ENCODE measurements at places on chromosomes 16 and 17.
A peak's percentile ranks its signal among the peaks of the same experiment; 100 is the strongest.

DNA sequence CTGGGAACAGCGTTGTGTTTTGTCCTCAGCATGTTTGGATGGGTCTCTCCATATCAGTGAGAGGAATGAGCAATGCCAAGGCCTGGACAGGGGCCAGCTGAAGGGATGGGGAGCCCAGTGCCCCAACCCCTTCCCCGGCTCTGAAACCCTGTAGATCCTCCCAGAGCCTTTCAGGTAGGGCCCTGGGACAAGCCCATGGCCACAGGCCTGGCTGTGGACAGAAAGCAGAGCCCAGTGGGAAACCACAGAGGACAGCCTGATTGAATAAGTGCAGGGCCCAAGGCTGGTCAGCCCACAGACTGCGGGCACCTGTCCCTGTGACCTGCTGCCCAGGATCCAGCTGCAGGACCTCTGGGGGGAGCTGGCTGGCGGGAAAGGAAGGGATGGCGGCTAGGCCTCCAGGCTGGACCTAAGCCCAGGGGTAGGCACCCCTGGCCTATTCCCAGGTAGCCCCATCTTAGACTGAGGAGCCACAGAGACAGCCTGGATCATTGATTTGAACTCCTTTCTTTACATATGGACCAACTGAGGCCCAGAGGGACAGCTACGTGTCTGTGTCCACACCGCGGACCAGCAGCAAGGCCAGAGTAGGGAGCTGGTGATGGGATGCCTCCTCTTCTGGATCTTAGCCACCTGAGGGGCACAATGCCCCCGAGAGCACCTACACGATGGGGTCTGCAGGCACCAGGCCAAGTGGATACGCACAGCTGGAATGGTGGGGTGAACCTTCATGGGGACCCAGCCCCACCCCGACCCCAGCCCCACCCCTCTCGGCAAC, 1.3 kb downstream of the CCDC102A start:
- no peak for DNase-seq

DNA sequence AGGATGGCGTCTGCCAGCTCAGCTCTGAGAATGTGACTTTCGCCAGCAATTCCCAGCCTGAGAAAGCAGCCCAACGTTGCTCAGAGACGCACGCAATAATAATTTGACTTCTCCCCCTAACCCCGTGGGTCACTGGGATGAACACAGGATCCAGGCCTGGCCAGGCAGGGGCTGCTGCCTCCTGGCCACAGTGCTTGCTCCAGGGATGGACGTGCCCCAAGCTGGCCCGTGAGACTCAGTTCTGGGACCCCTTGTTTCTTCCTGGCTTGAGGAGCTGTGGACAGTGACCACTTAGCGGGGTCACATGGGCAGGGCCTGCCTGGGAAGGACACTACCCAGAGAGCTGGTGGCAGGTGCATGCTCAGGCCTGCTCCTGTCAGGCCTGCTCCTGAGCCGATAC, 13.5 kb upstream of the DPEP1 start:
- DNase-seq, result no peak

DNA sequence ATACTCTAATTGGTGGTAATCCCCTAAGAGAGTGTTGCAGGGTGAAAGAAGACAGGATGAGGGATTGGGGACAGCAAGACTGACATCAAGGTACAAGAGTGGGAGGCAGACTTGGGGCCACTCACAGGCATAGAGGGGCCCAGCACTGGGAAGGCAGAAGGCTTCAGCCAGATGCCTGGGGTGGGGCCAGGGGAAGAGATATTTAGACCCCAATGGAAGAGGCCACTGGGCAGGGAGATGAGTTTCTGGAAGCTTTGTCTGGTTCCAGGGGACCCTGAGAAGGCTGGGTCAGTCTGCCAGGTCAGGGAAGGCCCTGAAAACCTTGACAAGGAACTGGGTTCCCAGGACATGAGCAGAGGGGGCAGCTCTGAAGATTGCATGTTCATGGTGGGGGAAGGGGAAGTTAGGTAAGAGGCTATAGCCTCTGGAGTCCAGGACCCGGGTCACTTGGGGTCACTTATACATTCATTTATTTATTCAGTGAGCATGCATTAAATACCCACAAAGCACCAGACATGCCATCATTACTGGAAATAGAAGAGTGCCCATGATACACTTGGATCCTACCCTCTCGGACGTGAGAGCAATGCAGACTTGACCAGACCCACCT, 92.9 kb downstream of the TMEM132E start:
- no peak for DNase-seq

DNA sequence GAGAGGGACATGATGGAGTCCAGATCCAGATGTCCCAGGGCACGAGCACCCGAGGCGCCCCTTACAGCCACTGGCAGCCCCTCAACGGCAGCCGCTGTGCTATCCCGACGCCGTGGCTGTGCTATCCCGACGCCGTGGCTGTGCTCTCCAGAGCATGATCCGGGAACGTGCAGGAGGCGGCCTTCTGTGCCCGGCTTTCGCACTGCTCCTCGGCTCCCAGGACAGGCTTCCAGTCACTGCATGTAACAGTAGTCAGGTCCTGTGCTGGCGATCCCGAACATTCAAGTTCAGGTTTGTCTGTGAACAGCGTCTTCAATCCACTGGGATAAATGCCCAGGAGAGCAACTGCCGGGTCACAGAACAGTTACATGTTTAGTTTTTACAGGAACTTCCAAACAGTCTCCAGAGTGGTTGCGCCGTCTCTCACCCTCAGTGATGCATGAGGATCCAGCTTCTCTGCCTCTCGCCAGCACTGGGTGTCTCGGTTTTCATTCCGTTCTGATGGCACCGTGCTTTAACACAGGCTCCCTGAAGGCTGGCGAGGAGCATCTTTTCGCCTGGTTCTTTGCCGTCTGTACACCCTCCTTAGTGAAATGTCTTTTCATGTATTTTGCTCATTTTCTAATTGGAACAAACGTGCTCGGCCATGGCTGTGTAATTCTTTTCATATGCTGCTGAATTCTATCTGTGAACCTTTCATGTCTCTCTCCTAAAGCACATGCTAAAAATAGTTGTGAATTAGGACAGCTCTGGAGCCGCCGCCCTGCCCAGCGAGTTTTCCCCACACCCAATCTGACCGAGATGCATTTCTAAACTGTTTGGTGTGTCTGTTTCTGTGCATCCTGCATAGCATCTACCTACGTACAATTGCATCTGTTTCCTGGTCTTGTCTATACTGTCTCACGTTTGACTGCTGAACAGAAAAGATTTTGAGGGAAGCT, 72.6 kb upstream of the METRNL start:
- DNase-seq, result no peak

DNA sequence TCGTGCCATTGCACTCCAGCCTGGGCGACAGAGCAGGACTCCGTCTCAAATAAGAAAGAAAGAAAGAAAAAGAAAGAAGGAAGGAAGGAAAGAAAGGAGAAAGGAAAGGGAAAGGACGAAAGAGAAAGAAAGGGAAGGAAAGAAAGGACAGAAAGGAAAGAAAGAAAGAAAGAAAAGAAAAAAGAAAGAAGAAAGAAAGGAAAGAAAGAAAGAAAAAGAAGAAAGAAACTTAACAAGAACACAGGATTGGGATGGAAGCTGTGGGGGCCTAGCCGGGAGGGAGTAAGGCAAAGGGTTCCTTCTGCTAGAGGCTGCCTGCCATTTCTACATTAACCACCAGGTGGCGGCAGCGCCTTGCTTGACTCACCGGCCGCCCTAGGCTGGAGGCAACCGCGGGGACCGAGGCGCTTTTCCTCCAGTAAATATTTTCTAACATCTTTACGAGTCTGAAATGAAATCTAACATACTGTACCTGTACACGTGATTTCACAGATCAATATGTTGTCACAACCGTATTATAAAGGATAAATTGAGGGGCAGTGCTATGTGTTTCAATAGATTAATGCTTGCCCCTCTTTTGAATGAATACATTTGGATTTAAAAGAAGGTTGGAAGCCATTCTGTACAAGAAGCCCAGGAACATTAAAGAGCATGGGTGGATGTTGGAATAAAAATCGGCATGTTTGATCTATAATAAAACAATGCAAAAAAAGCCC, 6.1 kb downstream of the GJD3 start:
- DNase-seq, result peak; percentile 95

DNA sequence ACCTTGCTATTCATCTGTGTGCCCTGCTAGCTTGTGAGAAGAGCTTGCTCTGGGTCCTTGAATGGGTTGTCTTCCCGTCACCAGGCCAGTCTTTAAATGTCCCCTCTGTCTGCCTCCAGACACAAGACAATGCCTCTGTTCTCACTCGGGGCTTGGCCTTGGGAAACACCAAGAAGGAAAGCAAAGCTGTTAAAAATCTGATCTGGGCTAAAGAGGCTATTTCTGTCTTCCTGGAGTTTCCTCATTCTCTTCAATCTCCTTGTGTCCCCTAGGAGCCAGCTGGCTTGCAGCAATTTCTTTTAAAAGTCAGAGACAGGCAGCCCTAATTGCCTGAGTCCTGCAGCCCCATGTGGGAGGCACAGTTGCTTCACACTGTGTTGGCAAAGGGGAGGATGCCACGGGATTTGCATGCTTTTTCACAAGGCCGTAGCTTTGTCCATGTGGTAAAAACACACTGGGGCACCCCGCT, 2.5 kb downstream of the DNAI2 start:
- peak; percentile 62 for DNase-seq

DNA sequence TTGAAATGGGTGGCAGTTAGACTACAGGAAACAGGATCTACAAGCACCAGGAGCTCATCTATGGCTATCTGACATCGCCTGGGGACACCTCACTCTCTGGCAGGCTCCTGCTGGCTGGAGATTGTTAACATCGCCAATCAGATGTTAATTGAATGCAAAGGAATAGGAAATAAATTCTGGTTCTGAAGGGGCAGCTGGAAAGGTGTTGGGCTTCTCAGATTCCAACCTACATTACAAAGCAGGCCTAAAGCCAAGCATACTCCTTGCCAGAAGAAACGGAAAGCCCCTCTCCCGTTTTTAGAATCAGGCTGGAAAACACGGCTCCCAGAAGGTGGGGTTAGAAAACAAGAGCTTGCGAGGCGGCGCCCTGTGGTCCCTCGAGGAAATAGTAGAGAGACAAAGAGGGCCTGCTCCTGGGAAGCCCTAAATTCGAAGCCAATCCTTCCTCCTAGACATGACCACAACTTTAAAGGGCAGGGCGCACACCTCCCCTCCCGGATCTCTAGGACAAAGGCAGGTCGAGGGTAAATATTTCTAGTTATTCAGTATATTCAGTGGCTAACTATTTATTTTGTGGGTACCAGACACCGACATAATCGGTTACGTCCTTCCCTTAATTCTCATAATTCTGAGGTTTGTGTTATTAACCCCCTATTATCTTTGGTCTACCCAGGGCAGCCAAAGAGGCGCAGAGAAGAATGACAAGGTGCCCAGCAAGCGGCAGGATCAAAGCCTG, 763 bp upstream of the TOM1L1 start:
- DNase-seq, result no peak

All from Right ventricle myocardium superior (tissue), 1 donor.